ENCODE measurements at places on chromosomes 11 and 22. TPM values are rescaled to one million over a fixed set of nuclear protein-coding genes. Genes with fewer than 3 reads are reported as not detected.

Gene KREMEN1
- total RNA-seq, result 2.0 TPM

DNA sequence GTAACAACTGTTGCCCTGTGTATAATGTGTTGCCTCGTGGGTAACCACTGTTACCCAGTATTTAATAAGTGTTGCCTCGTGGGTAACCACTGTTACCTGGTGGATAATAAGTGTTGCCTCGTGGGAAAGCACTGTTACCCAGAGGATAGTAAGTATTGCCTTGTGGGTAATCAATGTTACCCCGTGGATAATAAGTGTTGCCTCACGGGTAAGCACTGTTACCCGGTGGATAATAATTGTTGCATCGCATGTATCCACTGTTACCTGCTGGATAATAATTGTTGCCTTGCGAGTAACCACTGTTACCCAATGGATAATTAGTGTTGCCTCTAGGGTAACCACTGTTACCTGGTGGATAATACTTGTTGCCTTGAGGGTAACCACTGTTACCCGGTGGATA lies 17.1 kb upstream of the NXPE4 start:
- DNase-seq, result no peak

GRCh38 chr11:115874843-115875242 lies 370.6 kb upstream of the CADM1 start:
- DNase-seq, result no peak

DNA sequence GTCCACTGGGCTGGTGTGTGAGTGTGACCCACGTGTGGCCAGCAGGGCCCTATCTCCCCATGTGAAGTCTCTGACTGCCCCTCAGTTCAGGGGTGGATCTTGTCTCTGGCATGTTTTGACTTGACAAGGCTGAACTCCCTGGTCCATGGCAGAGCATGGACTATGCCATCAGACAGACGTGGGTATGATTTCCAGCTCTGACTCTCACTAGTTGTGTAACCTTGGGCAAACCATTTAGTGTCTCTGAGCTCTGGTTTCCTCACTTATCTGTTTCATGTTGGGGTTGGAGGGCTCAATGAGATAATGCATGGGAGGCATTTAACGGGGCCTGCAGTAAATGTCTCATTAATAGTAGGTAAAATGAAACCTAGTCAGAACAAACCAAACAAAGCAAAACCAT lies 254.5 kb upstream of the NARS2 start:
- DNase-seq, result no peak
